CD8-positive, alpha-beta T cell (primary cell): ENCODE measurements at places on chromosomes 13 and 19. TPM values are rescaled to one million over a fixed set of nuclear protein-coding genes. Genes with fewer than 3 reads are reported as not detected.
A peak's percentile ranks its signal among the peaks of the same experiment; 100 is the strongest.

Gene NEK5
- total RNA-seq = not detected

Gene CRX
- not detected for total RNA-seq

Gene PEG3
- total RNA-seq = 0.33 TPM

Gene DLL3
- total RNA-seq = not detected

Gene PPM1N
- total RNA-seq = 8.0 TPM

DNA sequence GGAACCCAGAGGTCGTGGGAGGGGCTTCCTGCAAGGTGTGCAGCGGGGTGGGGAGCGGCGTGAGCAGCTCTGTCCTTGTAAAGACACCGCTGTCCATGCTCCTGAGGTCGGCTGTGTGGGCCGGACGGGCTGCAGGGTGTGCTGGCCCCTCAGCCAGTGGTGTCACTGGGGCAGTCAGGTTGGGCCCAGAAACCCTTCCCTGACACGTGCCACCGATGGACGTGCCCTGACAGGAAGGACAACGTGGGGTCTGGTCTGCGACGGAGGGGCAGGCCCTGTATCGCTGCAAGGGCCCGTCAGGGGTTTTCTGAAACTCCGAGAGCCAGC is 4.2 kb upstream of the RPS15 start:
- no peak for DNase-seq

DNA sequence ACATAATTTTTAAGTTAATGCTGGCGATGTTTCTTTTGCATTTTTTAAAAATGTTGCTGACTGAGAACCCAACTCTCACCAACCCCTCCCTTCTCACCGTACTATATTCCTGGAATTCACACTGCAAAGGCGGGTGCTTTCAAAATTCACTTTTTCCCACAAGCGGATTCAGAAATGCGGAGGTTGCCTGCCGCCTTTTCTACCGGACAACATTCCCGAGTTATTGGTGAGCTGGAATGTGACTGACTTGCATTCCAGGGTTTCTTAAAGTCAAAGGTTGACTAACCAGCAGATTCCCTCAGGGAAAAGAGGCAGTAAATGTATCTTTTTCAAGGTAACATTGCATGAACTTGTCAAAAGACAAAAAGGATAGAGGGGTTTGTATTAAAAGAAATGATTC is 113.3 kb downstream of the RAB20 start:
- no peak for DNase-seq

GRCh38 chr19:35750167-35750566 is 1.8 kb downstream of the LIN37 start:
- DNase-seq = no peak

DNA sequence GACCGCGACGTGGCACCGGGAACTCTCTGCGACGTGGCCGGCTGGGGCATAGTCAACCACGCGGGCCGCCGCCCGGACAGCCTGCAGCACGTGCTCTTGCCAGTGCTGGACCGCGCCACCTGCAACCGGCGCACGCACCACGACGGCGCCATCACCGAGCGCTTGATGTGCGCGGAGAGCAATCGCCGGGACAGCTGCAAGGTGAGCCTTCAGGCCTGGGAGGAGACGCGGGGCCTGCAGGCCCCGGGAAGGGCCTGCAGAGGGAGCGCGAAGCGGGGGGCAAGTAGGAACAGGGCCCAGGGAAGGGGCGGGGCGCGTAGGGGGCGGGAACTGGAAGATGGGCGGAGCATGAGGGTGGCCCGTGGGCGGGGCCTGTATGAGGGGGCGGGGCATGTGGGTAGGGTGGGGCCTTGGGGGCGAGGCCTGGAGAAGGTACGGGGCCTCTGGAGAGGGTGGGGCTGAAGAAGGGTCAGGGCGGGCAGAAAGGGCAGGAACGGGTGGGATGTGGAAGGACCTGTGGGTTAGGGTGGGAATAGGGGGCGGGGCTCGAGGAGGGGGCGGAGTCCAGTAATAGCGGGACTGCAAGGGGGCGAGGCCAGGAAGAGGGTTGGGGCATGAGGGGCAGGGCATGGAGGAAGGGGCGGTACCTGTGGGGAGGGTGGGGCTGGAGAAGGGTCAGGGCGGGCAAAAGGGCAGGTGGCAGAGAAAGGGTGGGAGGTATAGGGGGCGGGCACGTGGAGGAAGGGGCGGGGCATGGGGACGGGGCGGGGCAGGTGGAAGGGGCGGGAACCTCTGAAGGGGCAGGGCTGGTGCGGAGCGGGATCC is 2.5 kb downstream of the CFD start:
- DNase-seq = peak; percentile 66

GRCh38 chr13:95524264-95524901 is 28.1 kb upstream of the CLDN10 start:
- DNase-seq = no peak

DNA sequence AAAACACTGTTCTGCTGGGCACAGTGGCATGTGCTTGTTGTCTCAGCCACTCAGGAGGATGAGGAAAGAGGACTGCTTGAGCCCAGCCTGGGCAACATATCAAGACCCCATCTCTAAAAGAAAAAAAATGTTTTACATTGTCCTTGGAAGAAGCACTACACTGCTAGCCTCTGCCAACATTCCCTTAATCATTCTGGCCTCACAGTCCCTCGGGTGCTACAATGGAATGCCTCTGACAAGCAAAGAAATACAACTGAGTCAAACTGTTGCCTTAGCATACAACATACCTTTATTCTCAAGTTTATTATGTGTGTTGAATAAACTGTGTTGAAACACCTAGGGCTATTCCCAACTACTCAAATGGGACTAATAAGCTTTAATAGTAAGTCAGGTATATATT is 56.1 kb downstream of the PSPC1 start:
- no peak for DNase-seq

DNA sequence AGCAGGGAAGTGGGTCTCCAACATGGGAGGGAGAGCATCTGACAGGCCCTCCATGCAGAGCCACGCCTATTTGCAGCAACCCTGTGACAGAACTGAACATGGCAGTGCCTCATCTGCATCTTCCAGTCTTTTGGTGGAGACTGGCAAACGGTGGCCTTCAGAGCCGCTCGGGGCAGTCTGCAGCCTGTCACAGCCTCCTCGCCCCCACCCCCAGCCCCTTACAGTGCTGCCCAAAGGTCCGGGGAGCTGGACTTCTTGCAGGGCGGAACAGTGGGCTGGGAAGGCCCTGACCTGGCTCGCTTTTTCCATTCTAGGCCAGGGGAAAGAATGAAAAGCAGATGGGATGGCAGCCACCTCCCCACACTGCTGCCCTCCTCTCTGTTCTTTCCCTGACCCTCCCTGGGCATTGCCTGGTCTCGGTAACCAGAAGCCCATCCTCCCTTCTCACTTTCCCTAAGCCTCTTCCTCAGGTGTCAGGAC is 2.7 kb downstream of the CALM3 start:
- DNase-seq = no peak

DNA sequence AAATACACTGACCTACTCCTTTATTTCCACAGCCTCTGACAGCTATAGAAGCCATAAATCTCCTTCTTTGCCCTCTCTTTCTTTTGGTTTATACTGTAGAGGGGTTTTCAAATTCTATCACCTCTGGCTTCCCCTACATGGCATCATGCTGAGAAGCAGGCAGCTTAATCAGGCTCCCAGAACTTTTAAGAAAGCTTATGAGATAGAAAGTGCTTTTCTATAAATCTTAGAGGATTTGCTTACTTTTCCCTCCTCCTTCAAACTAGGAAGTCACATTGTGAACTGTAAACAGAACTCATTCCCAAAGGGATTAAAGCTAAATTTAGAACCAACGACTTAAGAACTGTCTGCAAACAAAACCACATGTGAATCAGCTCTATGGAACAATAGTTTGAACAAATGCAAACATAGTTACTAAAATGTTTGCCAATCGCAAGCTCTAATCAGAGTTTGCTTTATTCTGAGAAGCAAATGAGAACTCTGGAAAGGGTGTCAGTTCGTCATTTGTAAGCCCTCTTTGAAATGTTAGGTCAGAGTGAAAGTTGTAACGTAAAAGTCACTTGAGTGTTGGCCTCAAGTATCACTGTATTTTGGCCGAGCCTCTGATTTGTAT is 344.1 kb downstream of the RFC3 start:
- DNase-seq = no peak

GRCh38 chr13:42487221-42487620 is 86.7 kb upstream of the TNFSF11 start:
- DNase-seq = no peak

GRCh38 chr13:92407858-92408257 is 818.7 kb upstream of the GPC6 start:
- DNase-seq = no peak

- no peak for DNase-seq
Measured at GRCh38 chr13:19085258-19085657, 96.4 kb downstream of the TUBA3C start.
